ENCODE measurements at places on chromosomes 7 and 10.

DNA sequence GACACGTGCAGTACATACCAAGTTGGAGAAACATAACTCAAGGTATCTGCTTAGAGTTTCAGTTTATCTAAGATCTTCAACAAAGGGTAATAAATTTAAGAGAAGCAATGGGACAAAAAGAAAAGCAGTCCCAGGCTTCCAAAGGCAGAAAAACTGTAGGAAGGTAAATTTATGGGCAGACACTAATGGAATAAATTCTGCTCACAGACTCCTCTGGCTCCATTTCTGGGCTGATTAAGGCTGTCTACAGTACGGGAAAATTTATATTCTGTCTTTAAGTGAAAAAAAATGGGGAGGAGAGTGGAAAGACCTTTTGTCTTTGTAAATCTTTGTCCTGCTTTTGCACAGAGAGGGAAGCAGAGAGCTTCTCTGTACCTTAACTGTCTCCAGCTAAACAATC, 587.5 kb upstream of the IGFBP3 start:
- no peak for DNase-seq

DNA sequence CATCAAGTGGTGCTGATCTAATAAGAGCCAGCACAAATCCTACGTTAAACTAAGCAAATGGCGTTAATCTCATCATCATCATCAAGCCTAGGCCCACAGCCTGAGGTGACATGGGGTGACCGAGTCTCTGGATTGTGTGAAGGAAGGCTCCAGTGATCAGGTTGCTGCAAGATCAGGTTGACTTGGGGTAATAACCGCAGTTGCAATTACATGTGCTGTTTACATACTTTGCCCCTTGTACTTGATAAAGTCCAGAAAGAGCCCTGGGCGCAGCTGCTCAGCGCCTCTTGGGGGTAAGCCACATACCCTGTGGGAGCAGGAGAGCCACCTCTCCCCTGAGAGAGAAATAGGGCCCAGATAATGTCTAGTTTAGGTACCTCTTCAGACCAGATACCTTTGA, 228.1 kb downstream of the WDR11 start:
- DNase-seq: no peak

DNA sequence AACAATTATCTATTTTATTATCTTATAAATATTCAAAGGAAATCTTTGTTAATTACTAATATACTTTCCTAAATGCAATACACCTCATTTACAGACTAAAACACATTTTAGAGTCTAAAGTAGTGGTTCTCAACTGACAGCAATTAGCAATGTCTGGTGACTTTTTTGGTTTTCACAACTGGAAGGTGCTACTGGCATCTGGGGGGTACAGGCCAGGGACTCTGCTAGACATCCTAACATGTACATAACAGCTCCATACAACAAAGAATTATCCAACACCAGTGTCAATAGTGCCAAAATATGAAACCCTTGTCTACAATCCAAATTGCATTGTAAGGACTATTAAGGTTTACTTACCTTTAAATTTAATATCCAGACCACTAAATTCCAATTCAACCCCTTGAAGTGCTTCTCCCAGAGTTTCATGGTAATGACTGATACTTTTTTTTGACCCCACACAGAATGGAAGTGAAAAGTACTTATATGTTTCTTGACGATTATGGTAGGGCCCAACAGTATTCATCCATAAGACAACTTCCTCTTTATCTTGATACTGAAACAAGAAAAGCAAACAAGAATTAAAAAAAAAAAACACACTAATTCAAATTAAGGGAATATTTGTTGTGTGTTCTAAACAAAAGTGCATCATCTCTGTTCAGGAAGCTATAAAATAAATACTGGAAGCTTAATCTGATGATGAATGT, 10.4 kb downstream of the TM9SF3 start:
- DNase-seq: no peak

DNA sequence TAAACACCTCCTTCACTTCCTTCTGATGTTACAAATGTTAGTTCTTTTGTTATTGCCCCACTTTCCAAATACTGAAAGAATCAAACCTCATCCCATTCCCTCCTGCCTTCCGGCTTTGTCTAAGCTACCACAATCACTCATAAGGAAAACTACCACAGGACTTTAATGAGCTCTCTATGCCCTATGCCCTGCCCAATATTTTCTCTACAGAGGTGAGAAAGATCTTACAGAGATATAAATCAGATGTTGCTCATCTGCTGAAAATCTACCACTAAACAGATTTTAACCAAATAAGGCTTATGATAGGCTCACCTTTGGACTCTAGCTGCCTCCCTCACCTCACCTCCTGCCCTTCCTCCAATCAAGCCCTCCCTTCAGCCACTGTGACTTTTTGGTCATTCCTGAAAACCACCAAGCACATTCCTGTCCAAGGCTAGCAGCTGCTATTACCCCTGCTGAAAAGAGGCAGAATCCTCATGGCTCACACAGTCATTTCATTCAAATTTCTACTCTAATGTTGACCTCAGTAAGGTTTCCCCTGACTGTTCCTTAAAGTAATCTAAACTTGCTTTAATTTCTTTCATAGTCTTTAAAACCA, 7.7 kb downstream of the ZNF33B start:
- no peak for DNase-seq

DNA sequence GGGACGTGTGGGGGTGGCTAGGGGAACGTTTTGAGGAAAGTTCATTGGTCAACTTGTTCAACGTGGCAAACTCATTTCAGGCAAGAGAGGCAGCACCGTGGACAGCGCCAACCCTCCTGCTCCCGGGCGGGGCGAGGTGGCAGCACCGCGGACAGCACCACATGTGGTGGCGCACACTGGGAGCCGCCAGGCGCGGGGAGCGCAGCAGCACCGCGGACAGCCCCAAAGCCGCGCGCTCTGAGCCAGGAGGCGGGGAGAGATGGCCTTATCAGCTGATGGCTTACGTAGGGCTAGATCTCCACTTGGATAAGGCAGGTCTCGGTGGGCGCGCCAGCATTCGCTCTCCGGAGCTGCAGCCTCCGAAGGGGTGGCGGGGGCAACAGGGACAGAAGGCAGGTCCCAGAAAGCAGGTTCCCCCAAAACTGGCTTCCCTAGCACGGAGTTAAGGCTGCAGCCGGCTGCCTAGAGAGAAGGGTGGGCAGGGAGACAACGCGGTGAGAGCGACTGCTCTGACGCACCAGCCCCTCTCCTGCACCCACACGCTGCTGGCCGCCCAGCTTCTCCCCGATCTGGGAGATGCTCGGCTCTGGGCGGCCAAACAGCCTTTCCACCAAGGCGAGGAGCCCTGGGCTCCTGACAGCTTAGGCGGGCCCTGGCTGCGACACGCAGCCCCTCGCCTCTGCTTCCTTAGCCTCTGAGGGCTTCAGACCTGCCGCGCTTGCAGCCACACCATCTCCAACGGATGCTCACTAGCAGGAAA, at the start of gene HTR5A:
HTR5A (plus strand) TSS at position 333 of the 760 bp plus-strand sequence. CDS start 576 bp downstream, outside the sequence.
- peak; percentile 49 for DNase-seq

DNA sequence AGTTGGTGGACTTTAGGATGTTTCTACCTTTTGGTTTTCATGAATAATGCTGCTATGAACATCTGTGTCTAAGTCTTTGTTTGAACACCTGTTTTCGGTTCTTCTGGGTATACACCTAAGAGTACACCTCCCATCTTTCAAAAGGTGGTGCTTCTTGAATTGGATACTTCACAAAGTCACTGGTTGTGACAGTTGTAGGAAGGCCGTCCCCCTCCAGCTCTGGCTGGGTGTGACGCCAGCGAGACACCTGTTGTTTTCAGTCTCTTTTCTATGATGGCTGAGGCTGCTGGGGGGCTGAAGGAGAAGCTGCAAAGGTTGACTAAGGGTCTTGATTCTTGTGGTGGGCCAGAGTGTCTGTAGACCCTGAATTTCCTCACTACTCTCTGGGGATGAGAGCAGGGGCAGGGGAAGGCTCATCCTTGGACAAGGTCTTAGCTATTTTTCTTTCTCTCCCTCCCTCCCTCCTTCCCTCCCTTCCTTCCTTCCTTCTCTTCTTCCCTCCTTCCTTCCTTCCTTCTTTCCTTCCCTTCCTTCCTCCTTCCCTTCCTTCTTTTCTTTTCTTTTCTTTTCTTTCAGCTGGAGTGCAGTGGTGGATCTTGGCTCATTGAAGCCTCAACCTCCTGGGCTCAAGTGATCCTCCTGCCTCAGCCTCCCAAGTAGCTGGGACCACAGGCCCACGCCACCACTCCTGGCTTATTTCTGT, 5.6 kb downstream of the NEURL1 start:
- DNase-seq: no peak

DNA sequence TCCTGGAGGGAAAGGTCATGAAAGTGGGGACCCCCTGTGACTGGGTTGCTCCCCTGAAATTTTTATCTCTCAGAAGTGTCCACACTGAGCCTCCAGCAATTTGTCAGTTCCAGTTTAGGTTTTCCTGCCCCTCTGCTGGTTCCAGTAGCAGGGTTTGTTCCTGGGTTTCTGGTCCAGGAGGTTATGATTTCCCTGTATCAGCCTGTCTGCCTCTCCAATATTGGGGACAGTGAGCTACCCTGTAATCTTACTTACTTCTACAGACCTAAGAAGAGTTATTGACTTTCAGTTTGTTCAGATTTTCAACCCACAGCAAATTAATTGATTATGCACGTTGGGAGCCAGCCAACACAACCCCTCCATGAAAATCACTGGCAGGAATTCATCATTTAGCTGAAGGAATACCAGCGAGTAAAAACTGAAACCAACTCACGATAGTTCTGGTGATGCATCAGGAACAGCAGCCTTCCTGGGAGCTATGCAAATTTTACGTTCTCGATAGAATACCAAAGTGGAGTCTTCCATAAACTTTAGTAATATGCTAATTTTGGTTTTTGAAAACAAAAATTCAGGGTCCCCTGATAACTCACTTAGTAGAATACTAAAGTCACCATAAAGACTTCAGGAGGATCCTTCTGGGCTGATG, 31.3 kb upstream of the IL15RA start:
- no peak for DNase-seq

- no peak for DNase-seq
Observed at GRCh38 chr10:73922007-73922863, 11.3 kb downstream of the PLAU start.

GRCh38 chr10:14653271-14654161, 121.2 kb downstream of the FAM107B start:
- DNase-seq: no peak

- DNase-seq: no peak
Observed at GRCh38 chr10:121618906-121619305, 20.7 kb upstream of the FGFR2 start.

DNA sequence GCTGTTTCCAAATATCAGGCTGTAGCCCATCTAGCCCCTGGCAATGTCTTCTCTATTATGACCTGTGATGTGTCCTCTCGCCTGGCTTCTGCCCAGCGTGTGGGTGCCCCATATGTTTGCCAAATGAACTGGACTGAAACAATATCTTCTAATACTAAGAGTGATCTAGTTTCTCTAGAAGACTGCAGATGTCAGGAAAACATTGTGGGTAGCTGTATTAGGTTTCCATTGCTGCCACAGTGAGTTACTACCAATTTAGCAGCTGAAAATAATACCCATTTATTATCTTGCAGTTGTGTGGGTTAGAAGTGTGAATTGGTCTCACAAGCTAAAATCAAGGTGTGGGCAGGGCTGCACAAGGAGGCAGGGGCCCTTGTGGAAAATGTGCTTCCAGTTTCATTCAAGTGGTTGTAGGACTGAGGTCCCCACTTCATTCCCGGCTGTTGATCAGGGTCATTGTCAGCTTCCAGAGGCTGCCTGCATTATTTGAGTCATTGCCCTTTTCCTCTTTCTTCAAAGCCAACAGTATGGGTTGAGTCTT, 202.8 kb upstream of the BMPER start:
- no peak for DNase-seq

GRCh38 chr7:77812290-77812685, 13.7 kb downstream of the PHTF2 start:
- no peak for DNase-seq

- DNase-seq: no peak
Observed at GRCh38 chr10:55820071-55820470, 541.0 kb downstream of the ZWINT start.

DNA sequence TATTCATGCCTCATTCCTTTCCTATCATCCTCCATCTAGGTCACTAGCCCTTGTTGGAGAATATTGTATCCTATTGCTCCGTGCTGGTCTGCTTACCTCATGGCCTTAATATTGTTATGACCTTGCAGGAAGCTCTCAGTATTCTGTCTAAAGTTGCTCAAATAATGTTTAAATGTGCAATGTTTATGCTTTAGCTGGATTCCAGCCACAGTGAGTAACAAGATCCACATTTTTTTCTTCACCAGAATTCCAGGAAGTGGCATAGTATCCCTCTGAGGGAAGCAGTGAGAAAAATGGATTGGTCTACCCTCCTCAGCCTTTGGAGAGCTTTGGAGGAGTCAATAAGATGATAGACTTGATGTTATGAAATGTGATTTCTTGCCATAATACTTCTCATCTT, 402.6 kb downstream of the NRG3 start:
- DNase-seq: no peak

- DNase-seq: no peak
Observed at GRCh38 chr7:19914866-19915265, 141.4 kb upstream of the TMEM196 start.

DNA sequence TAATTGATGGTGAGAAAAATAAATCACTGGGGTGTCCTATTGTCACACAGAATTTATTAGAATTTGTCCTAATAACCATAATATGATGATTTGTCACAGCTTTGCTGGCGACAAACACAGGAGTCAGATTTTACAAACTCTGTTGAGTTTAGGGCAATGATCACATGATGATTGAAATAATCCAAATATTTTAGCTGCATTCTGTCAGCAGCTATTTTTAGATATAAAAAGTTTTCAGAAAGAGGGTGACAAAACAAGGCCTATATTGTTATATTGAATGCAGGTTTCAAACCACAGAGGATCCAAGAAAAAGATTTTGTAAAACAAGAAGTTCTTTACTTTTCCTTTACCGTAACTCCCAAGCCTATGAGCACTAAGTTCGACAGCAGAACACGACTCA, 178.8 kb downstream of the ADAM12 start:
- no peak for DNase-seq

- no peak for DNase-seq
Observed at GRCh38 chr10:118940386-118940785, 89.1 kb upstream of the NANOS1 start.

- DNase-seq: no peak
Observed at GRCh38 chr7:123367484-123368122, 166.8 kb downstream of the IQUB start.

DNA sequence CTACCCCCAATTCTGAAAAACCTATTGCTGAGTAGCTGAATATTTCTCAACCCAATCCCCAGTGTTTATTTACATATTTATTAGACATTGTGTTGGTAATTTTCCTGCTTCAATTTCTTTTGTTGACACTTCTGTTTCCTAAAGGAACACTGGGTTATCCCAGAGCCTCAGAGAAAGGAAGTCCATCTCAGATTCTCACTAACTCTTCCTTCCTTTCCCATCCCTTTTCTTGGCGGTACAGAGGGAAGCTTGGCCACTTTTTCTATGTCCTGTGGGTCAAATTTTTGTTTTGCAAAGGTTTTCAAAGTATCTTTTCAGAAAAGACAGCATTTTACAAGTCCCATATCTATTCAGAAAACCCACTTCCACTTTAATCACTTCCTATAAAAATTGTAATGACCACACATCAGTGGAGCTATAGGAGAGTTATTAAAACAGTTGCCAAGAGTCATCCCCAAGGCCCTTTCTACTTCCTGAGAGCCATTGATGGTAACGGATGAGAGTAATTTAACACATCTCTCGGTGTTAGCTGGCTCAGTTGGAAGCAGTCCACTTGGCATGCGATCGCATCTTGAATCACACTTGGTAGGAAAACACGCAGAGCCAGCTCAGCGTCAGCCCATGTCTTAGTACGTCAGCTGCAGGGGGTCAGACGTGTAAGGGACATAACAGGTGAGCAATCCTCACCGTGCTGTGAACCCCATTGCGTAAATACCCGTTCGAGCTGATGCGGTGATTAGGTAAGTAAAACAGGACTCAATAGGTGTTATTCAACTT, 231.1 kb upstream of the ADARB2 start:
- no peak for DNase-seq
